ENCODE measurements at places on chromosomes 4 and X.

GRCh38 chr4:3880615-3881120 lies 114.5 kb downstream of the ADRA2C start:
- peak; percentile 67 for DNase-seq

DNA sequence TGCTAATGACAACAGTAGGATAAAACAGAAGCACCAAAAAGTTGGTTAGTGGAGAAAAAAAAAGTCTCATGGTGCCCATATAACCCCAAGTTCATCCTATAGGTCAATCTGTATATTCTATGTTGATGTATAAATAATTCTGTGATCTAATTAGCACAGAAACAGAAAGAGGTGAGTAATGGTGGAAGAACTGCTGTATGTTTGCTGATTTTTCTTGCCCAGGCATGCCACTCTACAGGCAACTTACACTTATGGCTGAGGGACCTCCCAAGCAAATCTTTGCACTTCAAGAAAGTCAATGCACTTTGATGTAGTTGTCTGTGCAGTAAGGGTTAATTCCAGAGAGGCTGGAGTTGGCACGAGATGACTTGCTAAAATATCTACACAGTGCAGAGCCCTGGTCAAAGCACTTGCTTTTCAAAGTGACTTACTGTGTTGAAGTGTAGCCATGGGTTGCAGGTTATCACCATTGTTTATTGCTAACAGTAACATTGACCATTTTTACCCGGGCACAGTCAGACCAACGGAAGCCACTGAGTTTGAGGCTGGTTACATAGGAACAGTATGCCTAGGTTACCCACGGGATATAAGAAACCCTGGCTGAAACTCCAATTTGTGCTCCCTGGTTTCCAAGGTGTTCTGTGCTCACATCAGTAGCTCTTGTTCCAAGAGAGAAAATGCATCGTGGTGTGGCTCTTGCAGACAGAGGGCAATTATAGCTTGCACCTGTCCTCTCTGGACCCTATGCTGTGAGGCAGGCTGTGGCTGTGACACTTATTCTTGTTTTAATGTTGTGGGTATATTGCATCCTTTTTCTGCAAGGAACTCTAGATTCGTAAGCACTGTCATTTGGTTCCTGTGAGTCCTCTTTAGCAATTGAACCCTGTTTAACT lies 141.3 kb upstream of the FTHL17 start:
- DNase-seq = no peak

GRCh38 chrX:97882306-97882705 lies 998.6 kb downstream of the RPA4 start:
- DNase-seq = no peak

GRCh38 chr4:74093981-74094623 lies 4.9 kb downstream of the CXCL2 start:
- DNase-seq = no peak

DNA sequence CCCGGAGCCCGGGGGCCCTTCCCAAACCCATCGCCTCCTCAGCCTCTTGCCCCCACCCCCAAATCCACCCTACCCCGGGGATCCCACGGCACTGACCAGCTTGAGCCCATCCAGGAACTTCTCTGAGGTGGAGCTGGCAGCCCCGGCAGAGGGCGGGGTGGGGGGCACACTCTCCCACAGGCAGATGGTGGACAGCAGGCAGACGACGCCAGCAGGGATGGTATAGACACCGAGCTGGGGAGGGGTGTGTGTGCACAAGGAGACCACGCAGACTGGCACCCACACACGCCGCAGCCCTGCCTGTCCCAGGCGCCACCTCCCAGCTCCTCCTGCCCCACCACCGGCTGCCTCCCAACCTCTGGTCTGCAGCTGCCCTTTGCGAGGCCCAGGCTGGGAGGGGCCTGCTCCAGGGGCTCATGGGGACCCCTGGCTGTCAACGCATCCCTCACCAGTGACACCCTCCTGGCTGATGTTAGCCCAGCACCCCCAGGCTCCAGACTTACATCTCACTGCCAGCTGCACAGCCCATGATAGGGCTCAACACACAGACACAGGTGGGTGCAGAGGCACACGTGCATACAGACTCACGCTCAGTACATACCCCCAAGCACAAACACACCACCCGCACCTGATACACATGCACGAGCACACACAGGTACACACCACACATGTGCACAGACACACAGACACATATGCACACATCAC lies 4.2 kb downstream of the SLC49A3 start:
- no peak for DNase-seq

- no peak for DNase-seq
These were observed 29.6 kb downstream of the TEX11 start for GRCh38 chrX:70878902-70879301.

DNA sequence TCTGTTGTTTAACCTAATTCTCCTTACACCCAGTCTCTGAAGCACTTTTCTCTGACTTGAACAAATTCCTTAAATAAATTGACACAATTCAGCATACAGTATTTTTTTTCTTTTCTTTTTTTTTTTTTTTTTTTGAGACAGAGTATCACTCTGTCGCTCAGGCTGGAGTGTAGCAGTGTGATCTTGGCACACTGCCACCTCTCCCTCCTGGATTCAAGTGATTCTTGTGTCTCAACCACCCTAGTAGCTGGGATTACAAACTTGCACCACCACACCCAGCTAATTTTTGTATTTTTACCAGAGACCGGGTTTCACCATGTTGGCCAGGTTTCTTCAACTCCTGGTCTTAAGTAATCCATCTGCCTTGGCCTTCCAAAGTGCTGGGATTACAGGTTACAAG lies 1498.1 kb upstream of the PCDH10 start:
- no peak for DNase-seq

- peak; percentile 32 for DNase-seq
These were observed 46.7 kb downstream of the C4orf46 start for GRCh38 chr4:158624889-158625478.

DNA sequence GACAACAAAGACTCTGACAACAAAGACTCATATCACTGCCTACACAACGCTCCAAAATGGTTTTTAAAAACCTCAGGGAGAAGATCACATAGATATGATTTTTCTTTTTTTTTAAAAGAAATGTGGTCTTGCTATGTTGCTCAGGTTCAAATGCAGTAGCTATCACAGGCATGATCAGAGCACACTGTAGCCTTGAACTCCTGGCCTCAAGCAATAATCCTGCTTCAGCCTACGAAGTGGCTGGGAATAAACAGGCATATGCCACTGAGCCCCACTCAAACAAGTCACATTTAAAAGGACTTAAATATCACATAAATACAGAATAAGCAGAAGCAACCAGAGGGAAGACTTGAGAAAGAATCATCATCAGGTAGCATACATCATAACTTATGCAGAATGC lies 14.7 kb downstream of the DHX15 start:
- no peak for DNase-seq

- DNase-seq = no peak
These were observed 523.9 kb downstream of the ANKRD50 start for GRCh38 chr4:124188595-124188994.

DNA sequence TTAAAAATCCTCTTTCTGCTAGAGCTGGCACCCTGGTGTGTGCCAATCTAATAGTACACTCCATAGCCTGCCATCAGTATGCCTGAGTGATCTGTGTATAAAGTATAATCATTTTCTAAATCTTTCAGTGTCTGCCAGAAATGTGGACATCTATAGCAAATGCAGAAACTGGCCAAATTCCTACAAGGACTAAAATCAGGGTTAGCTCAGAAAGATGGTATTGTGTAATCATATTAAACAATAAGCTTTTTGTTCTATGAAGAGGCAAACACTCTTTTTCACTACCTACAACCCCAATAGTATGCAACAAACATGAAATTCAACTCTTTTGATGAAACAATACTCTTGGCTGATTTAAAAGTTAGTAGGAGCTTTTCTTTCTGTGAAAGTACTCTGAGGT lies 7.7 kb upstream of the TXLNG start:
- no peak for DNase-seq

DNA sequence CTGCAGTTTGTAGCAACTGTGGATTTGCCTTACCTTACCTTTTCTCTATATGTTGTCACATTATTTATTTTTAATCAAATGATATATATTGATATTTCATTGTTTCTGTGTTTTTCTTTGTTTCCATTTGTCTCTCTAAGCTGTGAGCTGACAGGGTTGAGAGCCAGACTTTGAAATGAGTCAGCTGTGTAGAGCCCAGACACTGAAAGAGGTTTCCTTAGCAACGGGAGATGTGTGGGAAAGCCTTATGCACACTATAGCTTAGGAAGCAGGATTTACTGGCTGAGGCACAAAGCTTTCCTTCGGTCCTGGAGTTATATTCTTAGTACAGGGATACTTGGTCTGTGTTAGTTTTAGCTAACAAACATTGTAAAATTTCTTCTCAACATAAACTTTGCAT lies 192.2 kb downstream of the FGF13 start:
- DNase-seq = no peak

DNA sequence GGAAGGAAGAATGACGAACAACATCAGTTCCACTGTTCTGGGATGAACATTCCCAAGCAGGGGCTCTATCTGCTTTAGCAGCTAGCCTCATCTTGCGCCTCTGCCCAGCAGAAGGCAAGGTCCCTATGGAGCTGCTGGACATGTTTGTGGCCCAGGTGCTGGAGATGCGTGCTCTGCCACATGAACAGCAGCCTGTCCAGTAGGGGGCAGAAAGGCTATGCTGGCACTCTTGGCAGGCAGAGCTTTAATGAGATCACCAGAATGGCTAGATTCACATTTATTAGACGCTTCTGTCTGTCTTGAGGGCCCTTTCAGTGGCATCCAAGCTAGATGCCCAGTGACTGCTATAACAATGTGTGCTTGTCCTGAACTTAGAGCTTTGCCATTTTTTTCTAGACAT lies 1826.0 kb downstream of the STIM2 start:
- DNase-seq = peak; percentile 13

DNA sequence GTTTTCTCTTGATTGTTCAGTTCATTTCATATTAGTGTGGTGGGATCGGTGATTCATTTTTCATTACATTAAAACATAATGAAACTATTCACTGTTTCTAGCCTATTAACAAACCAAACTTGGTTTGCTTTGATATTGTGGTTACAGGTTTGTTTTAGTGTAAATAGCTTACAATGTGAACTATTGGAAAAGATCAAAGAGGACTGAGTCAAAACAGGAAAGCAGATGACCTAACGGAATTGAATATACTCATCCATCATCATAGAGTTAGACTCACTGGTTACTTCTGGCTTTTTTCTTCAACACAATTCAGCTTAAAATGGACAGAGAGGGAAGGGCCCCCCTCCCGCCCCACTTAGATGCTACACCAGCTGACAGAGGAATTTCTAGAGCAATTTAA lies 616.2 kb upstream of the AADAT start:
- DNase-seq = no peak

DNA sequence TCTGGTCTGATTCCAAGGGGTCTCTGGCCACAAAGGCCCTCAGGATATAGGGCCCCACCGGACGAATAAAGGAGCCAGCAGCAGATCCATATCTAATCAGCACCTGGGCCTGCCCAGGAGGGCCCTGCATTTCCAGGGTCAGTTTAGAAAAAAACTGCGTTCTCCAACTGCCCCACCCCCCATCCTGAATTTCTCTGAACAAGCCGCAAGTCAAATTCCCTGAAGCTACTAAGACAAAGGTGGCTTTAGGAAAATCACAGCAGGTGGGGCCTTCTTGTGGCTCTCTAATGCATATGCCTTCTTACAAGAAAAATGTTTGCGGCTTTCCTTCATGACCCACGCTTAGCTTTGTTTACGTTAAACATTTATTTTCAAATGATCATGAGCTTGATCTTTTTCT lies 76.6 kb downstream of the MBNL3 start:
- no peak for DNase-seq

DNA sequence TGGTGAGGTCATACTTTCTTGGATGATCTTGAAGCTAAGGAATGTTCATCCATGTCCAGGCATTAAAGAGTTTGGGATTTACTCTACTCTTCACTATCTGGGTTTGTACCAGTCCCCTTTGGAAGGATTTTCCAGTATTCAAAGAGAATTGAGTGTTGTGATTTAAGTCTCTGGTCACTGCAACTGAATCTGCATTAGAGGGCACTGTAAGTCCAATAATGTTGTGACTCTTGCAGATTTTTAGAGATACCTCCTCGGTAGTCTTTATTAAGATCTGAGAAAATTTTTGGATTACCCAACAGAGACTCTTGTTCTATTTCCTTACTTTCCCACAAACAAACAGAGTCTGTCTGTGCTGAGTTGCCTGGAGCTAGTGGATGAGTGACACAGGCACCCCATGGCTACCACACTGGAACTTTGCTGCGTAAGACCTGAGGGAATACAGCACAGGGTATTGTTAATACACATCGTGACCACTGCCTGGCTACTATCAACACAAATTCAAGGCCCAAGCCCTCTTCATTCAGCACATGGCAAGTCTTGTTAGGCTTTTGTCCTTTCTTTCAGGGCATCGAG lies 357.1 kb upstream of the KLHL4 start:
- no peak for DNase-seq

DNA sequence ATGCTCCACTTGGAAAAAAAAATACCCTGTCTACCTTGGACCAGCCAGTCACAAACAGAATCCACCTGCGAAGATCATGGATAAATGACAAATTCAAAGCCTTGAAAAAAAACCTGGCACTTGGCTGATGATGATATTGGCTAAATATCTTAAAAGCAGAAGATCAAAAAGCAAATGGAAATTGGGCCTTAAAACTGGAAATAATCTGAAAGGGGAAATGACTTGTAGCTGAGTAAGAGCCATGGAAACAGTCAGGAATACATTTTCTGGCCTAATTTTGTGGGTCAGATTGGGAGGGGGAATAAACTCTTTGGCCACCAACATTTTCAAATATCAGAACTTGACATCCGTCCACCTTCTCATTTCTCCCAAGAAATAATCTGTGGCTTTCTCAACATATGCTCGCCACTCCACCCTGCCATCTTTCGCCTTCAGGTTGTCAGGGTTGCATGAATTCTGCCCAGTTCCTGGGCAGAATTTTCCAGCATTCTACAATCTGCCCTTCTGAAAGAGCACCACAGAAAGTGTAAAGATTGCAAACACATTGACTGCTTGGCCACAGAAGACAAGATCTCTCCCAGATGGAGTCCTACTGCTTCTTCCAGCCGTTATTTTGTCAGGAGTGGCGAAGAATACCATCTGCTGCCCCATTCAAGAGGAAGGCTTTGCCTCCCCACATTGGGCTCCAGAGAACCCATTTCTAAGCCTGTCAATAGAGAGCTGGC lies 1.7 kb upstream of the NDP start:
- no peak for DNase-seq

DNA sequence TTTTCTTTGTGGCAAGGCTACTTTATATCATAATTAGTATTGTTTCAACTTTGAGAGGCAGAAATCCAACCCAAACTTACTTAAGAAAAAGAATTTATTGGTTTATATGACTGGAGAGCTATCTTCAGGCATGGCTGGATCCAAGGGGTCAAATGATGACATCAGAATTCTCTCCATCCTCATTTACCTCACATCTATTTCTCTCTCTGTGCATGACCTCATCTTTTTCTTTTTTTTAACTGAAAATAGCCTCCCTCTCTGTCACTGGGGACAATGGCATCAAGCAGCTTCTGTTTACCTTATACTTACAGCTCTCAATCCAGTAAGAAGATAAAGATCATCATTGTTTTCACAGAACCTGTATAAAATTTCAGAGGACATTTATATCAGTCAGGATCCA lies 12.0 kb upstream of the EXOC1L start:
- DNase-seq = no peak

- no peak for DNase-seq
These were observed 736.7 kb upstream of the INTU start for GRCh38 chr4:126895988-126896570.
